Eye (tissue), 1 donor: ENCODE measurements at places on chromosomes 6 and 20.

GRCh38 chr6:31042806-31043205 lies 32.5 kb downstream of the MUC22 start:
- peak; percentile 44 for DNase-seq

DNA sequence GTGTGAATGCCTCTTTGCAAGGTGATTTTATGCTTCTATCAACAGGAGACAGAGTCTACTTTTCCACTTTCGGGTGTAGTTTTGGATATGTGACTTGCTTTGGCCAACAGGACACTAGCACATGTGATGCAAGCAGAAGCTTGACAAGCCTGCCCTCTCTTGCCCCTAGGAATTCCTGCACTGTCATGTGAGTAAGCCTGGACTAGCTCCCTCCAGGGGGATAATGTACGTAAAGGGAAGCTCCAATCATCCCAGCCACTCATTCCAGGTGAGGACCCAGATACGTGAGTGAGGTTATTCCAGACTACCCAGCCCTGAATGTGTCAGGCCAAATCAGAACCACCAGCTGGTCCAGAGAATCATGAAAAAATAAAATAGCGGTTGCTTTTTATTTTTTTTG lies 33.3 kb downstream of the BEND3 start:
- no peak for DNase-seq

DNA sequence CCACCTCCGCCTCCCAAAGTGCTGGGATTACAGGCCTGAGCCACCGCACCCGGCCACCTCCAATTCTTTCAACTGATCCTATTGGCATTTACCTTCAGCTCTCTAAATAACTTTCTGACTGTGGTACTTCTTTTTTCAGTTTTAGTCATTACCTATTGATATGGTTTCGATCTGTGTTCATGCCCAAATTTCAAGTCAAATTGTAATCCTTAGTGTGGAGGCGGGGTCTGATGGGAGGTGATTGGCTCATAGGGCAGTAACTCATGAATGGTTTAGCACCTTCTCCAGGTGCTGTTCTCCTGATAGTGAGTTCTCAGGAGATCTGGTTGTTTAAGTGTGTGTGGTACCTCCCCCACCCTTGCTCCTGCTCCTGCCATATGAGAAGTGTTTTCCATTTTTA lies 140.9 kb downstream of the LPA start:
- DNase-seq: no peak

DNA sequence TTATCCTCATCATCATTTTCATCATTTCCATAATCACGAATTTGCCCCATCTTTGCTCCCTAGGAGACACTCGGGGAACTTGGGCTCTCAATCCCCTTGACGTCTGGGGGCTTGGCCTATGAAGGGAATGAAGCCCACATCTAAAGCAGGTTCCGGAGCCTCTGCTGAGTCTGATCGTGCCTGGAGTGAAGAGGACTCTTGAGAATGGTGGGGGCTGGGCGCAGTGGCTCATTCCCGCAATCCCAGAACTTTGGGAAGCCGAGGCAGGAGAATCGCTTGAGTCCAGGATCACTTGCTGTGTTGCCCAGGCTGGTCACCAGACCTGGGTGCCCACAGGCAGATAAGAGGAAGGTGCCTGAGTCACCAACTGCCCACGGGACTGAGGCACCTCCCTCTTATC lies 114.5 kb downstream of the SYCP2 start:
- DNase-seq: no peak

DNA sequence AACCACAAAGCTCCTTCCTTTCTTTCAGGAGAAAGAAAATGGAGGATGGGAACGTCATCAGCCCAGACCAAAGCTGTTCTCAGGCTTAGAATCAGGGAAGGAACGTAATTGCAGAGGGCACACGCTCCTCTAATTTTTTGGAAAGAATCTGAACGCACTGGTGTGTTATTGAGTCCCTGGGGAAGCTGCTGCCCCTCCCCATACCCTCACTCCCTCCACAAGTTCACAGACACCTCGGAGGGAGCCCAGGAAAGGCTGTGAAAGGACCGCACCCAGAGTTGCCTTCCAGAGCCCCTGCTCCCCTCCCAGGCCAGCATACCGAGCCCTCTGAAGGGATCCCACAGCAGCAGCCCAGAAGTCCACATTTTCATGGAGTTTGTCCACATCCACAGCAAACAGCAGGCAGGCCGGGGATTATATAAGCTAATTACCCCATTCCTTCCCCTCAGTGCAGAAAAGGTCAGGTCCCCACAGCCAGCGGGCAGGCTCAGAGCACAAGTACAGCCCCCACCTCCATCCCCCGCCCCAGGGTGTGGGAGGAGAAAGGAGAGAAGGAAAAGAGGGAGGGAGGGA lies 53.7 kb downstream of the ANKRD60 start:
- peak; percentile 75 for DNase-seq

DNA sequence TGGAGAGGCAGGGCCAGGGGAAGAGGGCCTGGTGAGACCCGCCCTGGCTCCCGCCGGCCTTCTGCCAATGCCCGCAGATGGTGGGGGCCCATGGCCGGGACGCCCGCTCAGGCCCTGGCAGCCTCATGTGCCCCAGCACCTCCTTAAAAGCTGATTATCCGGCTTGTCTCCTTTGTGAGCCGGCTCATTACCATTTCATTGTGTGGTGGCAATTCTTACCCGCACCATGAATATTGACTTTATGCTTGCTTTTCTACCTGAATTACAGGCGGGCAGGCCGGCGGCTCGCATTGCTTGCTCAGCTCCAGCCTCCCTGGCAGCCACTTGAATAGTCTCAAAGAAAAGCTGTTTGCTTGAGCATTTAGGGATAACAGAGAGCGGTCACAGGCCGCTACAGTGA lies 120.0 kb upstream of the JAG1 start:
- DNase-seq: no peak

GRCh38 chr20:58406422-58407001 lies 17.5 kb downstream of the VAPB start:
- DNase-seq: no peak

DNA sequence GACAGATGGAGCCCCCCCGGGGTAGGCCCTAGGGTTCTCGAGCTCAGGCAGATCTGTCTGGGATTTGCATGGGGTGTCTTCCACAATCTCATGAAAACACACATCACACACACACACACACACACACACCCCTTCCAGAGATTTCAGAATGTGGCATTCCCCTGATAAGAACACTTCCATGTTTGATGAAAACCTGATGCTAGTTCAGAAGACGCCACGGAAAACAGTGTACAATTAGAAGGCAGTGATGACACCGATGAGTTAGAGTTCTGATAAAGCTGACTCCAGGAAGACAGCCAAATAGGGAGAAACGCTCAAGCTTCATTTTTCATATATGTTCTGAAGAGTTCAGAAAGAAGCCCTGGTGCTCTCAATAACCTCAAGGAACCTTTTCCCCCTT lies 438.7 kb upstream of the JARID2 start:
- no peak for DNase-seq

DNA sequence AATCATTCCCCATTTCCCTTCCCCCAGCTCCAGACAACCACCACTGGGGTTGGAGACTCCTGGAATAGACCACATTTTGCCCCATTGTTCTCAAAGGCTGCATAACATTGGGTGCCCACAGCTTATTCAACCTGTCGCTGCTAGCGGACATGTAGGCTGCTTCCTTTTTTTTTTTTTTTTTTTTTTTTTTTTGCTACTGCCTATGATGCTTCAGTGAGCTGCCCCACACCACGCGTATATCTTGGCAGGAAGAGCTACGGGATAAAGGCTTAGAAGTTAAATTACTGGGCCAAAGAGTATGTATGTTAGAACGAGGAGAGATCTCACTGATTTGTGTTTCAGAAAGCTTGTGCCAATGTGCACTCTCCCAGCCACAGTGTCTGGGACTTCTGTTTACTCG lies 7.0 kb downstream of the LBP start:
- no peak for DNase-seq

DNA sequence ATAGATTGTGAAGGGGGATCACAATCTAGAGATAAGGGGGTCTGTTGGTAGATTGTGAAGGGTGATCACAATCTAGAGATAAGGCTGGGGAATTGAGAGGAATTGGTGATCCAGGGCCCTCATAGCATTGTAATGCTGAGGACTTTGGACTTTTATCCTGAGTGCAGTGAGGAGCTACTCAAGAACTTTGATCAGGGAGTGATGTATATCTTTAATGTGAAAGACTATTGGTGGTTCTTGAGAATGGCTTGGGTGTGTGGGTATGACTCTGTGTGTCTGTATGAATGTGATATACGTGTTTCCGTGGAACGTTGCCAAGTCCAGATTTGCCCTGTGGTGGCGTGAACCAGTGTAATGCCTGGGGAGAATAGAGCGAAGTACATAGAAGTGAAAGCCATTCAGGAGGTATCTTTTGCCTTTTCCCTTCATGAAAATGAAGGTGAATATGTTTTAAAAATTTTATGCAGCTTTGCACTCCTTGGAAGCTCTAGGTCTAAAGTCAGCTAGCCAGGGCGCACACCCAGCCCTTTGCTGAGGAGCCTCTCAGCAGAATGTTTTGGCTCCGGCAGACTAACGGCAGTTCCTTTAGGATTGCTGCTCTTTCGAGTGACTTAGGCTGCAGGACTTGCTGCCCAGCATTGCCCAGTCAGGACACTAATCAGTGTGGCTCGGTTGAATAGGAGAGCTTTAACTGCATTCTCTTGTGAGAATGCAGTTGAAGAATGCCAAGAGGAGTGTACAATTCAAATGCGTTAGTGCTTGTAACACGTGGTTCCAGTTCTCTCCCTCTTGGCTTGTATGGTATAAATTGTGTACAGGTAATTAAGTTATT lies 3.5 kb downstream of the ZFAND3 start:
- DNase-seq: no peak

- DNase-seq: no peak
Measured at GRCh38 chr6:125510405-125510804, 208.6 kb upstream of the HDDC2 start.

DNA sequence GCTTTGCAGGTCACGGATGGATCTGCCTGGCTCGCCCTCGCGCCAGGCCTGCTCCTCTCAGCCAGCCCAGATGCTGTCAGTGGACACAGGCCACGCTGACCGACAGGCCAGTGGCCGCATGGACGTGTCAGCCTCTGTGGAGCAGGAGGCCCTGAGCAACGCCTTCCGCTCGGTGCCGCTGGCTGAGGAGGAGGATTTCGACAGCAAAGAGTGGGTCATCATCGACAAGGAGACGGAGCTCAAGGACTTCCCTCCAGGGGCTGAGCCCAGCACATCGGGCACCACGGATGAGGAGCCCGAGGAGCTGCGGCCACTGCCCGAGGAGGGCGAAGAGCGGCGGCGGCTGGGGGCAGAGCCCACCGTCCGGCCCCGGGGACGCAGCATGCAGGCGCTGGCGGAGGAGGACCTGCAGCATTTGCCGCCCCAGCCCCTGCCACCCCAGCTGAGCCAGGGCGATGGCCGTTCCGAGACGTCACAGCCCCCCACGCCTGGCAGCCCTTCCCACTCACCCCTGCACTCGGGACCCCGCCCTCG lies 19.6 kb downstream of the TTBK1 start:
- no peak for DNase-seq

- no peak for DNase-seq
Measured at GRCh38 chr6:170046791-170047626, 243.9 kb downstream of the DLL1 start.

- no peak for DNase-seq
Measured at GRCh38 chr20:33636776-33637175, 25.4 kb upstream of the C20orf144 start.

DNA sequence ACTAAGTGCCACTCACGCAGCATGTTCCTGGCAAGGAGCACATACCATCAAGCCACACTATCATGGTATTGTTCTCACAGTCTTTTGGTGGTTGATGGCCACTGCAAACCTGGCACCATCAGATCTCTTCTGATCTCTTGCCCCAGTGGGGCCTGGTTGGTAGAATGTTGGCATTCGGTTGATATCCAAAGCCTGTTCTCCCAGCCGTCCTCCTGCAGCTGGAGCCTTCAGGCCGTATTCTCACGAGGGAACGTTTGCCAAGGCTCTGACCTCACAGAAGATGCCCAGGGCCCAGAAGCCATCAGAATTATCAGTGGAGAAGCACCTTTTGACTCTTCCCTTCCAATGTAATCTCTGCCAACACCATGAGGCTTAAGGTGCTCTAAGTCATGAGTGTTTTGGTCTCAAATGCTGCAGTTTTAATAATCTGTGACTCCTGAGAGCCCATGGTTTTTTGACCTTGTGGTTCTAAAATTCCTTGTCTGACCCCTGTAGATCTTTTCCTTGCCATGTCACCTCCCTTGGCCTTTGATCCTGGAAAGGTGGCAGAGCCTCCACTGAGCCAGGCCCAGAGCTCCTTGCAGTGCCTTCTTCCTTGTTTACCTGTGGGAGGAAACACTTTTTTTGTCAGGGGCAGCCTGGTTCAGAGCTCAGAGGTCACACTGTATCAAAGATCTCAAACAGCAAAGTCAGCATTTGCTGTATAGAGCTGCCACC lies 27.8 kb downstream of the POFUT1 start:
- no peak for DNase-seq

DNA sequence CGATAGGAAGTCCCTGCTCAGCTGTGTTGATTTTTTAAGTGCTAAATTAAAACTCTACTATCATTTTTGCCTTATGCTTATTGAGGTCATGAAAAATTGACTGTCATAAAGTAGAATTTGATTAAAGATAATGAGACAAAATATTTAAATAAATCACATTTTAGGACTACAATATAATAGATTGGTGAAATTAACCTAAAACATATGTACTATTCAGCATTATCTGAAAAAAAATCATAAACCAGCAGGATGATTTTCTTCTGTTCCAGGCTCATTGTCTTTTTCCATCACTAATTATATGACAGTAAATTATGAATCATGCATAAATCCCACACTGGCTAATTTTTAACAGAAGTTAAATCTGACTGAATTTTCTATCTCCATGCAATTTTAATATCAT lies 373.6 kb upstream of the NRSN1 start:
- DNase-seq: no peak

GRCh38 chr20:62748311-62748710 lies 39.7 kb downstream of the NTSR1 start:
- DNase-seq: no peak

GRCh38 chr20:42255821-42256220 lies 637.6 kb upstream of the CHD6 start:
- no peak for DNase-seq

GRCh38 chr6:7260291-7261031 lies 52.5 kb downstream of the SSR1 start:
- no peak for DNase-seq

DNA sequence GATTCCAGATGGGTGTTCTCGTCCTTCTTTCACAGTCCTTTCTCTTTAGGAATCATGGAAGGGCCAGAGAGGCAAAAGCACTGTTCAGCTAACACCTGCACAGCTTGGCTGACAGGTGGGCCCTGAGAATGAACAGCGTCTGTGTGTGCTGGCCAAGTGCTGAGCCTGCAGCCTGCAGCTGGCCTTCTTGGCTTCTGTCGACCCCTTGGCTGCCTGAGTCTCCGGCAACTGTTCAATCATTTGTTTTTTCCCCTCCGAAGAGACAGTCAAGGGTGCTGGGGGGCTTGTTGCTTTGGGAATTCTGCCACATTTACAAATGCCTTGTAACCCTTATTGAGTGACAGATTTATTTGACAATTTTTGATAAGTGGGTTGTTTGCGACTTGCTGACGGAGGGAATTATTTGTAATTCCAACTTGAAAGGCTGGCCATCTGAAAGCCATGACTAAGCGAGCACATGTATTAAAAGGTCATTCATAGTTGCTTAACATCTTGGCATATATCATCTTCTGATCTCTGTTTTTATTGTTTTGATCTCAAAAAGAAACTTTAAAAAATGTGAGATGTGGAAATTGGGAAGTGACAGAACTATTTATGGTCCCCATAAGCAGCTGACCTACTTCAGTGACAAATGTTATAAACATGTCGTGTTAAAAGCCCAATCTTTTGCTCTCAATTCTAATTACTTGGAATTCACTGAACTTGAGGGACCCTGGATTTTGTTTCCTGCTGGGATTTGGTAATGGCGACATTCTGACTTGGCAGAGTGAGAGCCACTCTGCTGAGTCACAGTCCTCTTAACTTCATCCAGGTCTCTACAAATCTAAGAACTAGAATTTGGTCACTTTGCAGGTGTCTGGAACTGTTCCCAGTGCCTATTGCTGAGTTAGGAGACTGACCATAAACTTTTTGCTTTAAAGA lies 41.9 kb upstream of the FERMT1 start:
- no peak for DNase-seq
